Stimulated activated CD4-positive, alpha-beta T cell treated with anti-CD3 and anti-CD28 coated beads, Interleukin-1b, Interleukin-23, amount 100 ng/mL, for 1 hour (primary cell): ENCODE measurements at places on chromosomes 16 and 17.

DNA sequence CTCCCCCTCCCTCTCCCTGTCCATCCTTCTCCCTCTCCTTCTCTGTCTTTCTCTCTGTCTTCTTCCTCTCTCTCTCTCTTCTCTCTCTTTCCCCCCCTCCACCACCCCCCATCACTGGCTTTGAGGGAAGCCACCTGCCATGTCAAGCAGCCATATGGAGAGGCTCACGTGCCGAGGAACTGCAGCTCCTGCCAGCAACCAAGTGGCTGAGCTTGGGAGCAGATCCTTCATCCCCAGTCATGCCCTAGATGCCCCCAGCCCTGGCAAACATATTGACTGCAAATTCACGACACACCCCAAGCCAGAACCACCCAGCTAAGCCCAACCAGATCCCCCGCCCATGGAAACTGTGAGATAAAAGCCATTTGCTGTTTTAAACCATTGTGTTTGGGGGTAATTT is 40.9 kb upstream of the RBFOX3 start:
- no peak for DNase-seq

- no peak for DNase-seq
These were observed 806 bp downstream of the MRM1 start for GRCh38 chr17:36602030-36602748.

DNA sequence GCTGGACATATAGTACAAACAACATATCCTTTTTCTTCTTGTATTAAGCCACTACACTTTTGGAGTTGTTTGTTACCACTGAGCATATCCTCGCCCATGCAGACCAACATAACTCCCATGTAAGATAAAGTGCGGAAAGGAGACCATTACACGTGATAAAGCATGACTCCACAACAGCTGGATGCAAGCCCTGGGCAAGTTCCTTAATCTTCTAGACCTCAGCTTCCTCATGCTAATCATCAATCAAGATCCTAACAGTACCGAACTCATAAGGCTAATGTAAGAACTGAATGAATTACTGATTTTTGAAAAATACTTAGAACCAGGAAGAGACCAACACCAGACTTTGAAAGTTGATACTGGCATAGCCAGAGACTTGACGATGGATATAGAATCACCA is 47.0 kb upstream of the GSG1L start:
- DNase-seq: no peak

- DNase-seq: no peak
These were observed 50.1 kb upstream of the DDX52 start for GRCh38 chr17:37693328-37693727.

GRCh38 chr16:77171745-77172635 is 19.0 kb upstream of the MON1B start:
- no peak for DNase-seq

- DNase-seq: no peak
These were observed 2.4 kb downstream of the TMEM101 start for GRCh38 chr17:44012391-44012790.

DNA sequence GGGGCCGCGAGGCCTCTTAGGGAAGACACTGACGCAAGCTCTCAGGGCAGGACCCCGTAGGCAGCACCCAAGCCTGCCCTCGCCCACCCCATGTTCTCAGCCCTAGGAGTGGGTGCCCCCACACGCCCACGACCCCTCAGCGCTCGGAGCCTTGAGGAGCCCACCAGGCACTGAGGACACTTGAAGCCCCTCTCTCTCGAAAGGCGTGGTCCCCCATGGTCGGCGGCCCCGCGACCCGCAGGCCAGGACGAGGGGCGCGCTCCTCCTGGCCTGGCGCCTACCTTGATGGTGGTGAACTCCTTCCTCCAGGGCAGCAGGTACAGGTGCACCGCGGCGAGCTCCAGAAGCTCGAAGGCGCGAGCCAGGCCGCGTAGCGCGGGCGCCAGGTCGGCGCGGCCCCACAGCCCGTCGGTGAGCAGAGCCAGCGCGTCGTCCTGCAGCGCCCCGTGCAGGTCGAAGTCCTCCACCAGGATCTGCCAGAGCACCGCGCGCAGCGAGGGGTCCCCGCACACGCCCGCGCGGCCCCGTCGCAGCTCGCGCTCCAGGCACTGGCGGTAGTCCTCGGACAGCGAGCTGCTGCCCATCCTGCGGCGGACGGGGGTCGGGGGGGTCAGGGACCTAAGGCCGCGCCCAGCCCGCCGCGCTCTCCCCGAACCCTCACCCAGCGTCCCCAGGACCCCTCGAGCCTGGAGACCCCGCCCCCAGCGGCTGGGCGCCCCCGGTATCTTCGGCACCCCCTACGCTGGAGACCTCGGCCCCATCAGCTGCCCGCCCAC is 668 bp downstream of the SPATA2L start:
- DNase-seq: no peak

GRCh38 chr17:2090210-2090641 is 35.3 kb downstream of the HIC1 start:
- no peak for DNase-seq

DNA sequence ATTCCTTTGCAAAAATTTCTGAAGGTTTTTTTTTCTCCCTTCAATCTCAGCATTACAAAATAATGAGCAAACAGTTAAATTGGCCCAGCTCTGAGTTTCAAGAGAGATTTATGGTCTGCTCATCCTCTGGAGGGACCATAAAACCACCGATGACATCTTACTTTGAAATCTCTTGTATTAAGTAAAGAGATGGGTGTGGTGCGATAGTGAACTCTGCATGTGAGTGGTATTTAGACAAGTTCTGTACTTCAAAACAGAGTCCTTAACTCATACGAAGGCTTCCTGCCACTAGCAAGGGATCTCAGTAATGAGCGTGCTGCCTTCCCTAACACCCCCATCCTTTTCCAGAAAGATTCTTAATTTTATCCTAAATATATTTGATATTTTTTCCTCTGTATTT is 2.1 kb downstream of the FAM20A start:
- DNase-seq: no peak

DNA sequence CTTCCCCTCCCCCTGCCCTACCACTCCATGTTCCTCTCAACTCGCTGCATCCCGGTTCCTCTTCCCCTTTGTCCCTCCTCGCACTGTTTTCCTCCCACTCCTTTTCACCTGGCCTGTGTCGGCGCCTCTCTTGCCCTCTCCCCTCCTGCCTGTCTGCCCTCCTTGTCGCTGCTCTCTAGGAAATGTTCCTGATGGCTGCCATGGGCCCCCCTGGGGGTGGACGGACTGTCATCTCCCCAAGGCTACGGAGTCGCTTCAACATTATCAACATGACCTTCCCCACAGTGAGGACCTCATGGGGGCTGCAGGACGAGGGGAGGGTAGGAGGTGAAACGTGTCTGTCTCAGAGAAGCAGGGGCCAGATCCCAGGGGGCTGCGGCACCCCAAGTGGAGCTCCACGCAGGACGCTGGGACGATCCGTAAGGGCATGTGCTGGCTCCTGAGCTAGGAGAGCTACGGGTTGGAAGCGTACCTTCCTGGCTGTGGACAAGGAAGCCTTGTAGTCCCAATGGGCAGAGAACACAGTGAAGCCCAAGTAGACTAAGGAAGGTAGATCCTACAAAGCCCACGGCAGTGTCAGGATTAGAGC is 39.8 kb upstream of the KDM6B start:
- DNase-seq: no peak

GRCh38 chr16:5870886-5871691 is 773.5 kb upstream of the EEF2KMT start:
- no peak for DNase-seq

GRCh38 chr17:76014100-76014924 is 12.8 kb downstream of the EVPL start:
- DNase-seq: peak; percentile 58

DNA sequence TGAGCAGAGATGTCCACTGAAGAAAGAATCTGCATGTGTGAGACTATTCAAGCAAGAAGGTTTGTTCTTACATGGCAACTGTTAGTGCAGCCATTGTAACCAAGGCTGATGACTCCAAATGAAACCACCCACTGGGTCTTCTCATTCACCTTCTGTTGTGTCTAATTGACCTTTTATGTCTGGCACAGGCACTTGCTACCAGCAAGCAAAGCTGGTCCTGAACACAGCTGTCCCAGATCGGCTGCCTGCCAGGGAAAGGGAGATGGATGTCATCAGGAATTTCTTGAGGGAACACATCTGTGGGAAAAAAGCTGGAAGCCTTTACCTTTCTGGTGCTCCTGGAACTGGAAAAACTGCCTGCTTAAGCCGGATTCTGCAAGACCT is 3.6 kb downstream of the CDC6 start:
- no peak for DNase-seq

DNA sequence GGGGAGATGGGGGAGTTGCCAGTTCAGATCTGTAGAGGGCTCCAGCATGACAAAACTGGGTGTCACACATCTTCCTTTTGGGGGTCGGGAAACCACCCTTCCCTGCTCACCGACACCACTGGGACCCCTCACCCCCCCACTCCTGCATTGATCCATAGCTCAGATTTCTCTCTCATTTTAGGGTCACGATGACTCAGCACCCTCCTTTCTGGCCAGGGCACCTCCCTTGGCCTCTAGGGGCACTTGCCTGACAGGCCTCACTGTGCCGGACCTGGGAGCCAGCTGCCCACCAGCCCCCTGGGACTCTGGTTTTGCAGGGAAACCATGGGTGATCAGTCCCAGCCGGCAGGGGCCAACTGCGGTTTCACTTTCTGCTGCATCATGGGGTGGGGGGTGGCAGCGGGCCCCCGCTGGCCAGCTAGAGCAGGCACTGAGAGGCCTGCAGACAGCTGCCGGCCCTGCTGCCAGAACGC is 239.4 kb downstream of the MRTFB start:
- no peak for DNase-seq

DNA sequence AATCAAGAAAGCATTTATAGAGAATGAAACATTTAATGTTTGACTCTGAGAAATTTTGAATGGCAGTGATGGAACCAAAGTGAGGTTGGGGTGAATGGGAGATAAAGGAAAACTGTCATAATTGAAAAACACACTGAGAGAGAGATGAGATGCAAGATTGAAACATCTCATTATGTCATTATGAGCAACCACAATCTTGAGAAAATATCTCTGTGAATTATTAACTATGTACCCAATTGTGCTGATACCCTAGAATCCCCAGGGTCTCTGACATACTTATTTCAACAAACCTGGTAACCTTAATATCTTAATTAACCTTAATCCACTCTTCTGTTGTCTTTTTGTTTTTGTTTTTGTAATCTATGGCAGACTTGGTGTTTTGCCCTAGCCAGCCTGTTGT is 143.5 kb upstream of the HLF start:
- DNase-seq: no peak

DNA sequence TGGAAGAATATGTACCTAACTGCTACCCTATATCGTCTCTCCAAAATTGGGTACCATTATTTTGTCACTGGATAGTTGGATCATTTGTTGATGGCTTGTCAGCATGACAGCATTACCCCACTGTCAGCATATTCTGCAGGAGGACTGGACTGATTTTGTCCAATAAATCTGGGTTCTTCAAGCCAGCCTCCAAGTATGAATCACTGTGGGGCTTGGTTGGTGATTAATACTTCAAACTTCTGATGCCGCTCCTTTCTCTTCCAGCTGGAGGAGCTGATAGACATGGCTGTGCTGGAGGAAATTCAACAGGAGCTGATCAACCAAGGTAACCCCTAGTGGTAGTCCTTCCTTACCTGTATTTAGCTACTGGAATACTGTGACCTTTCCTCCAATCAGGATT is 2.5 kb downstream of the RPAIN start:
- DNase-seq: no peak

- DNase-seq: no peak
These were observed 123.1 kb downstream of the LYRM1 start for GRCh38 chr16:21023509-21024202.

DNA sequence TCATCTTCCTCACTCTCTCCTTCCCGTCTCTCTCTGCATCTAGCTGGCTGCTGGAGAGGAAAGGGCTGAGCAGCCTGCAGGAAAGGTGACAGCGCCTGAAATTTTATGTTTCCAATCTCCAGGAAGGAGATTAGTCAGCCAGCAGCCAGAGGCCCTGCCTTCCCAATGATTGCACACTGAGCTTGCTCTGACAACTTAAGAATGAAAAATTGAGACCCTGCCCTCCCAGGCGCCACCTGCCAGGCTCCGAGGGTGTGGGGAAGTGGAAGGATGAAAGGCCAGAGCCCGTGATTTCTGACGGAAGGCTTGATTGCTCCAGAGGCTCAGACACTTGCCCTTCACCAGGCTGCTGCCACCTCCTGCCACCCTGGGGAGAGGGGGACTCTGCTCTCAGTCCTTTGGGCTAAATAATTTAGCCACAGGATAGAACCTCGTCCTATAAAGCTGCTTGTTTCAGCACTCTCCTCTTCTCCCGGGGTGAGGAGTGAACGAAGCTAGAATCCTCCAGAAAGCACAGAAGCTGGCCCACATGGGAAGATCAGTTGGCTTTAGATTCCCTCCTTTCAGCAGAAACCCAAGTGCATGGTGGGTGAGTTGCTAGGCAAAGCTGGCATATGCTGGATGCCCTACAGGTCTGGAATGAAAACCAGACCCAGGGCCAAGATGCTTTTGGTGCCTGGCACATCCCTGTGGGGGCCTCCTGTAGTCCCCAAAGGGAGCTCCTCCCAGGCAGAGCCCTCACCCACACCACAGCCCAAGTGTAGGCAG is 33.5 kb downstream of the GRIN2C start:
- no peak for DNase-seq

- no peak for DNase-seq
These were observed 80.8 kb upstream of the PLCG2 start for GRCh38 chr16:81698310-81698641.

GRCh38 chr17:72370819-72371218 is 250.0 kb downstream of the SOX9 start:
- no peak for DNase-seq

- no peak for DNase-seq
These were observed 3.8 kb downstream of the CBX4 start for GRCh38 chr17:79835470-79835899.

DNA sequence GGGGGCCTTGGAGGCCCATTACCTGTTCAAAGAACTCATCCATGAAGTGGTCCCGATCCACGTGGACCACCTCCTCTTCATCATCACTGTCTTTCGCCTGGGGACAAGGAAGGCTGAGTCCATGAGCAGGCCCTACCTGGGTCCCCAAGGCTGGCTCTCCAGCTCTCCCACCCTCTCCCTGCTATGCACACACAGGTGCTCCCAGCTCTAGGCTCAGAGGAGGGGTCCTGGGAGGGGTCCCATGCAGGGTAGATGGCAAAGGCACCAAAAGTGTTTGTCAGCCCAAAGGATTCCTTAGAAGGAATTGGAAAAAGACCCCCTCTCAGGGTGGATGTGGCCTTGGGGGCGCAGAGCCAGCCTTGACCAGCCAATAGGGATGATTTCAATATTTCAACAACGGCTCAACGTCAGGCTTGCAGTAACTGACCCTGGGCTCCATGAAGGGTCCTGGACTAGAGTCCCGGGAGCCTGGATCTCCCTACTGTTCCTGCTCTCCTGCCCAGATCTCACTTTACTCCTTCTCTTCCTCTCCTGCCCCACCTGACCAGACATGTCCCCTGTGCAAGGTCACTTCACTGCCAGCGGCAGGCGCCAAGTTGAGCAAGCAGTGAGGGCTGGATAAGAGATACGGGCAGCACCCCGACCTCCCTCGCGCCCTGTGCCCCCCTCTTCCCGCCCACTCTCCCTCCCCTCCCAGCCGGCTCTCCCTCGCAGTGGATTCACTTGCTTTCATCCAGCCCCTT is 8.8 kb downstream of the STX1B start:
- DNase-seq: no peak
